ENCODE measurements at places on chromosomes 13 and 19.

GRCh38 chr19:11586331-11586730 is 8.9 kb upstream of the ACP5 start:
- DNase-seq = no peak

GRCh38 chr13:34474187-34474868 is 467.7 kb upstream of the NBEA start:
- DNase-seq = no peak

- no peak for DNase-seq
These were observed 304.4 kb downstream of the DCLK1 start for GRCh38 chr13:35826626-35827254.

GRCh38 chr19:741506-742131 is 9.3 kb upstream of the MISP start:
- DNase-seq = no peak

GRCh38 chr13:51778392-51778791 is 25.6 kb downstream of the DHRS12 start:
- DNase-seq = no peak

GRCh38 chr19:49488863-49489537 is 1.6 kb downstream of the RPL13A start:
- DNase-seq = no peak
